ENCODE measurements at places on chromosomes 1 and 21. TPM values are rescaled to one million over a fixed set of nuclear protein-coding genes. Genes with fewer than 3 reads are reported as not detected.
A peak's percentile ranks its signal among the peaks of the same experiment; 100 is the strongest.

DNA sequence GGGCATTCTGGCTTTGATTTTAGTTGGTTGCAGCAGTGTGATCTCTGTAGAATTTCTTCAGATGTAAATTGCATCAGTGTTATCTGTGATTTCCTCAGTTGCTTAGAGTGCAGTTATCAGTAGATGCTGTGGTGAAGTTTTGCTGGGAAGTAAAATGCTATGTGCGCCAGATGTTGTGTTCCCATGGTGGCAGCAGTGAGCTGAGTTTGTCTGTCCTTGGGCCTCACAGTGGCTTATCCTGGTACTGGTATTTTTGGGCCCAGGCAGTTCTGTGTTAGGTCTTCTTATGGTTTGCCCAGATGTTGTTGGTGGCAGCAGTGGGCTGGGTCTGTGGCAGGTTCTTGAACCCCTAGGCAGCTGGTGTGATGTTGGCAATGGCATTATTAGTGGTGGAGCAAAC lies 1242.1 kb downstream of the PLA2G4A start:
- no peak for DNase-seq

DNA sequence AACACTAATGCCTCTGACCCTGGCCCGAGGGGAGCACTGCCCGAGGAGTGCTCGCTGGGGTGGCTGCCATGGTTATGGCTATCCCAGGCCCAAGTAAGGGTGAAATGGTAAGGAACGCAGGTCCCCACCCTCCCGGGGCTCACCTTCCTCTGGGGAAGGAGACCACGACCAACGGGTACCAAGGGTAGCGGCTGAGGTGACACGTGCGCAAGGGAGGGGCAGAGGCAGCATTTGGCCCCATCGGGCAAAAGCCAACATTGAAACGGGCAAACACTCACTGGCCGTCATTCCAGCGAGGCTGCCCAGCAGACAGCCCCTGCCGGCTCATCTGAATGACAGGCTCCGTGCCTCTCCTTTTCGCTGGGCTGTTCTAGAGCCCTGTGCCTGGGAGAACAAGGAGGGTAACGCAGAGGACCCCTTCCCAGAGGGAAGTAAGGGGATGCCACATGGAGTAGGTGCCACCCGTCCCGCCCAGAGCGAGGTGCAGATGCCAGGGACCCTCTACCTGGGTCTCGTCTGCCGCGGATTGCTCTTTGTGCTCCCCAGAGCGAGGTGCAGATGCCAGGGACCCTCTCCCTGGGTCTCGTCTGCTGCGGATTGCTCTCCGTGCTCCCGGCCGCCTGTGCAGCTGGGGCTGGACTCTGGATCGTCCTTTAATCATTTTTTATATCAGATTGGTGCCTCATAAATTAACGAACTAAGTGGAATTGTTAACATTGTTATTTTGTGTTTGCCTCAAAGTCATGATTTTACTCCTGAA lies 16.2 kb downstream of the ACTRT2 start:
- DNase-seq: no peak

DNA sequence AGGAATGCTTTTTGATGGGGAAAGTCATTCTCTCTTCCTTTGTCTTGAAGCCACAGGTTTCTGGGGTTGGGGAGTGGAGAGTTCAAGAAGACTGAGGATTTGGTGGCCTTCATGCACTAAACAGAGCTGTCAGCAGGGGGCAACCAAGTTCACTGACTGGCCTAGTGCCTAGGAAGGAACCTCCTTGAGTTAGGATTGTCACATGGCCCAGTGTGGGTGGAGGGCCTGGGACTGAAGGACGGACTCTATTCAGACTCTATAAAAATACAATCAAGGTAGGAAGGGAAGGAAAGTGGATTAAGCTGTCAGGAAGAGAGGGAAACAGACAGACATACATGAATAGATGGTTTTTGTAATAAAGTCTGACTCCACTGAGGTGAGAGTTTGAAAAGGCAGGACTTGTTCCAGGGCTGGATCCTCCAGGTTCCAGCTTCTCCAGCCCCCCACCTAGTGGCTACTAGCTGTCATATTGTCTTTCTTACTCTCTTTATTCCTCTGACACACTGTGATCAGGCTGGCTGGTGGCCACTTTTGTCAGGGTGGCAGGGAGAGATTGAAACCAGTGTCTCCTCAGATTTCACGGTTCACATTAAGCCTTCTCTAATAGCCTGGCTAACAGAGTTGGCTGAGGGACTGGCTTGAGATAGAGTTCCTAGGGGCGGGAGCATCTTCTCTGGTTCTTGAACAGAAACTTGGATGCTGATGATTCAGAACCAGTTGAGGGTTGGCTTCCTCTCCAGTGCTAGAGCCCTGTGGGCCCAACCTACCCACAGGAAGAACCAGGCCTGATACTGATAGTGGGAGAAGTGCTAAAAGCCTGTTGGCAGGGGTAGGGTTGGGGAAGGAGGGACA lies 4.1 kb upstream of the SH3BGRL3 start:
- peak; percentile 96 for DNase-seq

GRCh38 chr1:34784751-34785221 lies 3.8 kb downstream of the GJB3 start:
- no peak for DNase-seq

DNA sequence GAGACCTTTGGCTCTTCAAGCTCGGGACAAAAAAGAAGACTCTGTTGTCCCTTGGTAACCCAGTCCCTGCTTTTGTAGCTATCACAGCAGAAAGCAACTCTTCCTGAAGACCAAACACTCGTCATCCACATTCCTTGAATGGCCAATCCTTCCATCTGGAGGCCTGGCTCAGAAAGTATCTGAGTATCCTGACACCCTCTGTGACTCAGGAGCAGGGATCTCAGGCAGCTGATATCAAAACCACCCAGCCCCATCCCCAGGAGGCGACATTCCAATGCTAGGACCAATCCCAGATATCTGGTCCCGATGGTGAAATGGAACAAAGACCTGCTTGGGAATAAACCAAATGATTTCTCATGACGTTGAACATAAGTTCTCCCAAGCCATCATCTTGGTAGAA lies 112.5 kb downstream of the TAS1R2 start:
- DNase-seq: no peak

GRCh38 chr1:229252228-229252984 lies 18.5 kb upstream of the RAB4A start:
- DNase-seq: no peak

GRCh38 chr1:21192284-21192683 lies 15.6 kb upstream of the EIF4G3 start:
- peak; percentile 37 for DNase-seq

DNA sequence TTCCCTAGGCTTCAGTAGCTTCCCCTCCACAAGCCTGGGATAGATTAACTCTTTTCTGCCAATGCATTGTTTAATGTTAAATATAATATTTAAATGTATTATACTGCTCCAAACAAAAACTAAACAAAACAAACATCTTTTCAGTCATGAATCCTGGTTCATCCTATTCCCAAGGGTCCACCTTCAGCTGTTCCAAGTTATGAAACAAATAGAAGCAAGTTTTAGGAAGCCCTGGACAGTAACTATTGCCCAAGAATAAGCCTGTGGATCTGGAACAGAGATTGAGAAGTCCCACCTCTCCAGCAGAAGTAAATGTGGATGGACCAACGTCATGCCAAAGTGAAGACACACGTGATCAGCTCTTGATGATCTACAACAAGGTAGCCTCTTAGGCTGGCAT lies 408.1 kb downstream of the SETD4 start:
- DNase-seq: peak; percentile 26

DNA sequence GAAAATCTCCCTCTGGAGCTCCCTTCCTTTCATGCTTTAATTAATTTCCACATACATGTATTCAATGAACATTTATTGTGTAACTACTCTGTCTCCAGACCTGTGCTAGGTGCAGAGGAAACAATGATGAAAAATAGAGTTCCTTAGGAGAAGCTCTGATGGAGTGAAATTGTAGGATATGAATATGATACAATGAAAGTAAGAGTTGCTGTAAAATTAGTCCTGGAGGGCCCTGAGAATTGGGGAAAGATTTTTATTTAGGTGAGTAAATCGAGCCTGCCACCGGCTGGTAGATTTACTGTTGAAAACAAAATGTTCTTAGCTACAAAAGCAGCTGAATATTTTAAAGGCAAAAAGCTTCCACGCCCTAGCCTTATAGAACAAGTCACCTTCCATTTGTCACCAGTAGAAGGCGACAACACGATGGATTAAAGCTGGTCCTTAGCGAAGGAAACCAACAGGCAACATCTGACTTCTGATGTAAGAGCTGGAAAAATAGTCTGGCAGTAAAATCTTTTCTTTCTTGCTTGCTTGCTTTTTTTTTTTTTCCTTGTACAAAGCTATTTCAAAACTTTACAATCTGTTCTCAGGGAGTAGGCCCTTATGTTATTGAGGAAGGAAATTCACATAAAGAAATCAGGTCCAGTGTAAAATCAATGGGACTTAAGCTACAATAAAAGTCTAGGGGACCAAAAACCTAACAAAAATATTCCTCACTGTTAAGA lies 82.0 kb upstream of the ROR1 start:
- peak; percentile 88 for DNase-seq

DNA sequence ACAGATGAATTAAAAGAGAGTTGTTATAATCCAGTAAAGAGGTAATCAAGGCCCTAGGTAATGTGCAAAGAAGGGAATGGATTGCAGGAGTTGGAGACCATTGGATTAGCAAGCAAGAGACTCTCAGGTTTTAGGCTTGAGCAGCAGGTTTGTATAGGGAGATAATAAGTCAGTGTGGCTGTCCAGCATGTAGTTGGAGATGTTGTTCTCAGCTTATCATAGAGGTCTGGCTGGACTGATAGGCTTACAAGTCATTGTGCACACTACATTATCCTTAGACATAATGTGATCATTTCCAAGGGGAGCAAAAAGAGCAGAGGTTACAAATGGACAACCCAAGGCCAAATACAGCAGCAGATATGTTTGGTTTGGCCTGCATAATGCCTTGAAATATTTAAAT lies 45.9 kb upstream of the SAMD13 start:
- DNase-seq: no peak

DNA sequence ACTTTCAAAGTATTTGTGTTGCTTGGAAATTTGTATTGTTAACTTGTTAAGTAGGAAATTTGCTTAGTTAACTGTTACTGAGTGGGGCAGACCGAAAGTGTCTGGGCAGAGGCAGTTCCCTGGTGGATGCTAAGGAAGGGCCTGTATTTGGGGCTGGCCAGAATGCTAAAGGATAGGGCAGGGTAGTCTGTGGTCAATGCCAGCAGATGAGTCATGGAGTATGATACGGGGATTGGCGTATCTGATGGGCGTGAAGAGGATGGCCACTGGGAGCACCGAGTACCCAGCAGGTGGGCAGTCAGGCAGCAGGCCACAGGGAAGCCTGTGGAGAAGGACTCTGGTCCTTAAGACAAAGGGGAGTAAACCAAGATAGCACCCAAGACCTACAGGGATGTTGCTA lies 46.6 kb upstream of the SCAF4 start:
- DNase-seq: peak; percentile 11

- DNase-seq: no peak
Measured at GRCh38 chr1:228178737-228179684, 13.4 kb downstream of the IBA57 start.

DNA sequence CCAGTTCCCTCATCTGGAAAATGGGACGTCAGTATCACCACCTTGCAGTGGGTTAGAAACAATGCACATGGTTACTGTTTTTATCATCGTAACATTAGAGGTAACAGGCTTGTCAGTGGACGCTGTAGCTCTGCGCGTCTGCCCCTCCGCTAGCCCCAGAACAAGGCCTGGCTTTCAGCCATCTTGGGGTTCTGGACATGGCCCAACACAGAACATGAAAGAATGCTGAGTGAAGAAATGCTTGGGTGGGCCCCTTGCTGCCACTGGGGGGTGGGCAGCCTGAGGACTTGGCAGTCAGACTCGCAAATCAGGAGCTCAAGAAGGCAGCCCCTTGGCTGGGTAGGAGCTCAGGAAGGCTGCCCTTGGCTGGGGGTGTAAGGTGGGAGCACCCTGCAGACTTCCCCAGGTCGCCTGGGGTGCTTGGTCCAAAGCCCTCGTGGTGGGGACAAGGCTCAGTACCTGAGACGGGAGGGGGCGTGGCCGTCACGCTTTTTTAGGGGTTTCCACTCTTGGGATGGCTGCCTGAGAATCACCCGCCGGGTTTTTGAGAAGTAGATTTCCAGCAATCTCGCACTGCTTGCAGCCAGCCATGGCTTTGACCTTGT lies 51.7 kb downstream of the SLC37A1 start:
- DNase-seq: no peak

GRCh38 chr21:29306920-29307319 lies 8.2 kb downstream of the BACH1 start:
- DNase-seq: no peak

GRCh38 chr1:32783851-32784250 lies 33.3 kb downstream of the YARS1 start:
- no peak for DNase-seq

The ATP1A4 gene
- 0.10 TPM for total RNA-seq

The CD244 gene
- not detected for total RNA-seq

The KRTAP20-2 gene
- total RNA-seq: not detected

The OR2L2 gene
- total RNA-seq: not detected

The SLC9C2 gene
- not detected for total RNA-seq

The C1orf167 gene
- total RNA-seq: 4.8 TPM

The SMCP gene
- not detected for total RNA-seq

The NPR1 gene
- not detected for total RNA-seq
